ENCODE measurements at places on chromosomes 1 and 21.

DNA sequence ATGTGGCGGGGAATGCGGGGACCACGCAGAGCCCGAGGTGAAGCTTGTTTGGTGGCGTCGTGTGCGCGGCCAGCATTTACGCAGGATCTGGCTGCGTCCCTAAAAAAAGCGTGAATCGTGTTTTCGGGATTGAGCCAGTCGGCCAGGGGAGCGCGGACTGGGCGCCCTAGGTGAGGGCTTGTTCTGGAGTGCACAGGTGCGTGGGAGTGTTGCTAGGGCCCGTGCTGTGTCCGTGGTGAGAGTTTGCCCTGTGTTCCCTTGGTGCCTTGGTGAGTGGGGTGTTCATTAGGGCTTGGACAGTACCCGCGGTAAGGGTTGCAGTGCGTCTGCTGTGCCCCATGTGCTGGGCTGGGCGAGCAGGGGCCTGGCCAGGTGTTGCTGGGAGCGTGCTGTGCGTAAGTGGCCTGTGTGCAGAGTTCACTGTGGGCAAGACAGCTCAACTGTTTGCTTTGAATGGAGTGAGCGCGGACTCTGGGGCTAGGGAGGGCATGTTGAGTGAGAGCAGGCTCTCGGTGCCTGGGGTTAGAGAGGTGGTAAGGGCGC, 673 bp downstream of the CD46 start:
- no peak for DNase-seq

- peak; percentile 75 for DNase-seq
These were observed 1.6 kb upstream of the CLSTN1 start for GRCh38 chr1:9825093-9826074.

GRCh38 chr1:115976921-115977498, 697 bp downstream of the SLC22A15 start:
- no peak for DNase-seq

DNA sequence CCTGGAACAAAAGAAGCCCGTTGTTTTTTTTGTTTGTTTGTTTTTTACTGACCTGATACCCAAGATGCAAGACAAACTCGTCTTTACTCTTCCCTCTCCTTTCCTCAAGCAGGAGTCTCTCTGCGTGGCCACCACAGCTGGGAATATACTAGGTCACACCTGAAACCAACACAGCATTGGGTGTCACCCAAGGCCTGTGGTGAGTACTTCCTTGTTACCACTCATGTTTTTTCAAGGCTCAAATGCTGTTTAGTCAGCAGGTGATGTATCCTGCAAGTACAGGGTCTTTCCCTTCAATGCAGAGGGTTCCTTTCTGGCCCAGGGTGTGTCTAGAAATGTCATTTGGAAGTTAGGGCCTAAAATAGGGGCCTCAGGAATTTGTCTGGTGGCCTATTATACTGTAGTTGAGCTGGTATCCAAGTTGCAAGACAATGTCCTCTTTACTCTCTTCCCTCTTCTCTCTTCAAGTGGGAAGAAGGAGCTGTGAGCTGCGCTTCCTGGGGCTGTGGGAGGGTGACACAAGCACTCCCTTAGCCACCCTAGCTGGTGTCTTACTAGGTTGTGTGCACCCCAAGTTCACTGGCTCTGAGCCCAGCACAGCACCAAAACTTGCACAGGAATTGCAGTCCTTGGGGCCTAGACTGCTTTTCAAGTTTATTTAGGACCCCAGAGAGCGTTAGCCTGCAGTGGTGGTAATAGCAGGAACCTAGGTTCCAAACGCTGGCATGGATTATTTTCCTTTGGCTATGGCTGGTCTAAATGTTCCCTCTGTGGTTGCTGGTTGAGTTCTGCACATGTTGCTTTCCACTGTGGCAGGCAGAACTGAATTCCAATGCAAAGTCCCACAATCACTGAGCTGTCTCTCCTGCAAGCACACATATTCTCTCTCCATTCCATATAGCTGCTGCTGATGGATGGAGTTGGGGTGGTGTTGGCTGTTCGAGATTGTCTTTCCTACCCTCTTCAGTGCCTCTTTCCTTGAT, 91.4 kb upstream of the LYPLAL1 start:
- DNase-seq: no peak

DNA sequence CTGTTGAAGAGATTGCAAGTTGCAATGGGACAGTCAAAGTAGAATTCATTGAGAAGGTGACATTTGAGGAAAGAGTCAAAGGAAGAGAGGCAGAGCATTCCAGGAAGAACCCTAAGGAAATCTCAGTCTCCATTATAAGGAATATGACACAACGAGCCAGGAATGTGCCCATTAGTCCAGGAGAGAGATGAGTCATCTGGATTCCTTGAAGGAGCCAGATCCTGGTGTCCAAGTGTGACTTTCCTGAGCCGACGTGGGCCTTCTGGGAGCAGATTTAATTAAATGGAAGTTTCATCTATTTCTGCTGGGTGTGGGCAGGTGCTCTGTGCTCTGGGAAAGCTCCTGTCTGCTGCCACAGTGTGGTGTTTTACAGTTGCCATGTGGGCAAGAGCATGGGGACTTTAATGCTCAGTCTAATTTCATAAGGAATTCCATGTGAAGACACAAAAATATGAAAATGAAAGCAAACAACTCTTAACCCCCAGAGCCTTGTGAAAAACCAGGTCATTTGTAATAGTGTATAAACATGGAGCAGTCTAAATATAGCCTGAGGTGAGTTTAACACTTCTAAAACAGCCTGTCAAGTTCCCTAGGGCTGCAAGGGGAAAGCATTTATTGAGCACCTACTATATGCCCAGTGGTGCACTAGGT, 111.4 kb upstream of the ARTN start:
- DNase-seq: no peak

DNA sequence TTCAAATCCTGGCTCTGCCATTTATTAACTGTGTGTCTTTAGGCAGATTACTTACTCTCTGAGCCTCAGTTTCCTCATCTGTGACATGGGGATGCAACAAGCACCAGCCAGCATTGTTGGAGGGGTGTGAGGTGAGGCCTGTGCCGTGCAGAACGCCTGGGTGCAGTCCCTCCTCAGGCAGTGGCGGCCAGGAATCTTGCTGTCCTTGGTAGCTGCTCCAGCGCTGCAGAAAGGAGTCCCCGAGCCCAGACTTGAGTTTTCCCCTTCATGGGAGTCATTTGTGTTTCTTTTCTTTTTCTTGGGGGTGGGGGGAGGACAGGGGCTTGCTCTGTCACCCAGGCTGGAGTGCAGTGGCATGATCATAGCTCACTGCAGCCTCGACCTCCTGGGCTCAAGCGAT, 46.6 kb downstream of the DISP3 start:
- no peak for DNase-seq

All from CD8-positive, alpha-beta T cell (primary cell).